ENCODE measurements at places on chromosomes 11 and 22.
A peak's percentile ranks its signal among the peaks of the same experiment; 100 is the strongest.

DNA sequence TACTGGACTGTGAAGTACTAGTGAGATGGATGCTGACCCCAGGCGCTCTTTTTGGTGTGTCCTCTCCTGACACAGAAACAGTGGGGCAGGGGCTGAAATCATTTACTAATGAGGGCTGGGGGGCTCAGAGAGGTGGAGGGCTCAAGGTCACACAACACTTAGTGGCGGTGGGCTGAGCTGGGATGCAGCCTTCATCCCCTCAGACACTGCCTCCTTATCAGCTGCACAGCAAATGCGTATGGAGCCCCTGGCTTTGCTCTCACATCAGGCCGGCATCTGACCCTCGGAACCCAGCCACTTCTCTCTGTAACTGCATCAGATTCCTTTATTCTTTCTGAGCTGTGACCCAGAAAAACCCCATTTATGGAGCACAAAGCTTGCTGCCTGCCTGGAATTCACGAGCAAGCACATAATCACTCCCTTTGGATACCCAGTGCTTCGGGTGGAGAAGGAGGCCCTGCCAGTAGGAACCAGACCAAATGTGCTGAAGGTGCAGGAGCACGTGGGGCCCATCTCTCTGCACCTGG lies 736.6 kb downstream of the TBC1D22A start:
- no peak for DNase-seq

DNA sequence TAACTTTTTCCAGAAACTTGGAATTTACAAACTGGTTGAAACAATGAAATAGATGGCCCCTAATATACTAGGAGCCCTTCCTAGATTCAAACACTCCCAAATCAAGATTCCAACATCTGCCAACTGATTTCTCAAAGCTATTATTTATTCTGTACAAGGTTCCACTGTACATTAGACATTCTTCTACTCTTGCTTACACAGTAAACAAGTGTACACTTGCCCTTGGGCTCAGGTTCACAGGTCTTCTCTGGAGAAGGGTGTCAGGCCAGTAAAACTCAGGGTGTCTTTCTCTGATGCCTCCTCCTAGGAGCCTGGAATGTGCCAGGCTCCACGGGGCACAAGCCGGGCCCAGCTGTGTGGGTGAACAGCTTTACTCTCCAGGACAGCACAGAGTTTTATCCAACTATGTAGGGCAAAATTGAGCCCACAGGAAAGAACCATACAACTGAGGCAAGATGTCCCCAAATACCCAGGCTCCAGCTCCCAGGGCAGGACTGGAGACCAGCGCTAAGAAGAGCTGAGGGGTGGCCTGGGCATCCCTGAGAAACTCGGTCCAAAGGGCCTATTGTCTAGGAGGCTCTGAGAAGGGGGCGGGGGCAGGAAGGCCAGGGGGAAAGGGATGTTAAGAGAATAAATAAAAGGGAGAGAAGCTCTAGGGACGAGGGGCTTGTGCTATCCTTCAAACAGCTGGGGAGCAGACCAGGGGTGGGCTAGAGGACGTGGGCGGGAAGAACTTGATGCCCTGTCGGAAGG lies 8.8 kb upstream of the MFRP start:
- no peak for DNase-seq

- DNase-seq: no peak
These were observed 14.2 kb upstream of the APOA1 start for GRCh38 chr11:116851626-116852025.

DNA sequence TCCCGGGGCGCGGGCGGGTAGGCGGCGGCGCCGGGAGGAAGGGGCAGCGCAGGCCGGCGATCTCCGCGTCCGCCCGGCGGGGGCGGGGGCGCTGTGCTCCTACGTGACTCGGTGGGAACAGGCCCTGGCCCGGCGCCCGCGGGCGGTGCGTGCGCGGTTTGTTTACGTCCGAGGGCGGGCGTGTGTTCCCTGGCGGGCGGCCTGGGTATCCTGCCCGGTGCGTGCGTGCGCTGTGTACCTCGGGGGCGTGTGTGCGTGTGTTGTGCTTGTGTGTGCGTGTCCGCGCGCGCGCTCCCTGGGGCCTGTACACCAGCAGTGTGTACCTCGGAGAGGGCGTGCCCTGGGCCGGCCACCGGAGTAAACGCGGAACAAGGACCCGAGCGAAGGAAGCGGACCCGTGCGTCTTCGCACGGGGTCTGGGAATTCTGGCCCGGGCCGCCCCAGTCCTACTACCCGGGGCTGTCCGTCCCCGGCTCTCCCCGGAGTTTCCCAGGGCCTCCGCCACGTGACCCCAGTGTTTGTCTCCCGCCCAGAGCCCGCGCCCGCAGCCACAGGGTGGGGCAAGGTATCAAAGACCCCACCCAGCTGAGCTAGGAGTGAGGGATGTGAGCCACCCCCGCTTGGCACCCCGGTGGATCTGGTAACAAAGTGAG lies 769 bp downstream of the MAFF start:
- peak; percentile 55 for DNase-seq

- no peak for DNase-seq
These were observed 68.2 kb upstream of the EED start for GRCh38 chr11:86176165-86176884.

GRCh38 chr22:49011379-49011768 lies 816.3 kb downstream of the BRD1 start:
- DNase-seq: no peak

DNA sequence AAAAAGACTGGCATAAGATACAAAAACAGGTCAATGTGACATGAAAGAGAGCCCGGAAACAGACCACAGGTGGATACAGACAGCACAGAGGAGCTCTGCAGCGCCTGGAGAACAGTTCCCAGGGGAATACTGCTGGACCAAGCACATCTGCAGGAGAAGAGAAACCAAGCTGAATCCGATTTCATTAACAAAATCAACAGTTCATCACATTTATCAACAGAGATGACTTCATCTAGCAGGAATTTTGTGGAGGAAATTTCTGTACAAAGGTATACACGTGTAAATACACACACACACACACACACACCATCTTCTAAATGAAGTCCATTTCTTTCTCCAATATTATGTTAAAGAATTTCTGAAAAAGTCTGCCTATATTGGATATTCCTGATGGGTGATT lies 17.1 kb downstream of the YPEL1 start:
- DNase-seq: peak; percentile 27

- no peak for DNase-seq
These were observed 155.2 kb downstream of the MAML2 start for GRCh38 chr11:96187822-96188221.

GRCh38 chr22:23119494-23120414 lies 22.0 kb downstream of the RSPH14 start:
- DNase-seq: no peak

- no peak for DNase-seq
These were observed 887.0 kb downstream of the KCNA4 start for GRCh38 chr11:29129844-29130243.

DNA sequence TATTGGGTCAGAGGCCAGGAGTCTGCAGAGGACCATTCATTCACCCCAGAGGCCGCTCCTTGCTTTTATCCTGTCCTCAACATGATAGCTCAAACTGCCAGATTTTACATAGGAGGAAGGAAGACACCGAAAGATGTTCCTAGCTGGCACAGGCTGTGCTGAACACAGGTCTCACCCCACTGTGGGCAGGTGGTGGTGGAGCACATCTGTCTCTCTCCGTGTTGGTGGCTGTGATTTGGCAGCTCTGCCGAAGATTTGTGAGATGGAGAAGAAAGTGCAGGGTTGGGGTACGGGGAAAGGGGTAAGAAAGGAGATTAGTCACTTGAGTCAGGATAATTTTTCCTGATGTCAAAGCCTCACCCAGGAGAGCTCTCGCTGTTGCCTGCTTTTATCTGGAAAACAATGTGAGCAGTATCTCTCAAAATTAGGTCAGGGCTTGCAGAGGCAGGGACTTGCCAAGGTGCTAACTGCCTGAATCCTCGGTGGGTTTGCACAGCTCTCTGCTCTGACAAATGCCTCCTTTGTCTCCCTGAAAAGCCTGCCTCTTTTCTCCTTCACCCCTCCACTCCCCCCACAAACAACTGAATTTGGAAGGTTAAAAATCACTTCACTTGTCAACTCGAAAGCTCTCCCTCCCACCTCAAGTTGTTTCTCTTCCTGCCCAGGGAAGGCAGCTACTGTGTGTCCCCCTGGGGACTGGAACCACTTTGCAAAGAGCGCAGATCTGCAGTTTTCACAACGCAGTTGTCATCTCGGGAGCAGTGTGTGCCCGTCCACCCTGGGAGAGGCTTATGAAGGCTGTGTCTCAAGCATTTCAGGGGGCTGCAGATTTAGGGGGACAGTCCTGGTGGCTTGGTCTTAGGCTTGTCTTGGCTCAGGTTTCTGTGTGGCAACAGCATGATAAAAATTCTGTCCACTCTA lies 299.7 kb downstream of the ST3GAL4 start:
- no peak for DNase-seq

- no peak for DNase-seq
These were observed 29.6 kb downstream of the ZBED4 start for GRCh38 chr22:49883294-49883640.

- no peak for DNase-seq
These were observed 122.4 kb upstream of the HSD17B12 start for GRCh38 chr11:43558146-43558545.

- DNase-seq: no peak
These were observed 13.7 kb downstream of the SULT4A1 start for GRCh38 chr22:43848366-43849171.

GRCh38 chr22:24855794-24856193 lies 49.8 kb downstream of the SGSM1 start:
- no peak for DNase-seq

DNA sequence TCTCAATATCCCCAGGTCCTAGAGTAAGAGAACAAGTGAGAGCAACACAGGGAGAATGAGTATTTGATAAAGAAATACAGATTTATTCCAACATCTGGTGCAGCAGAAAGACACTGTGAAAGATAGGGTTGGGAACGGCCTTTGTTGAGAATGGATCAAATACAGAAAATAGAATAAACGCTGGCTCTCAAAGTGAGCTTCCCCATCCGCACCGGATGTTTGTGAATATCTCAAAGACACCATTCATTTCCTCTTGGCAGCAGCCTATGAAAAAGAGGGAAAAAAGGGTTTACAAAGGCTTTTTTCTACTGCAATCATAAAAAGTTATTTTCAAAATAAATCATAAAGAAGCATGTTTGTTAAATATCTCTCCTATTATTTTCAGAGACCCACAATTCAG lies 279.3 kb downstream of the CASP12 start:
- DNase-seq: no peak

GRCh38 chr11:45171550-45171949 lies 25.1 kb downstream of the PRDM11 start:
- DNase-seq: no peak

- DNase-seq: no peak
These were observed 502.9 kb downstream of the BRD1 start for GRCh38 chr22:49324527-49325491.

GRCh38 chr11:120546312-120547205 lies 35.0 kb downstream of the GRIK4 start:
- no peak for DNase-seq

DNA sequence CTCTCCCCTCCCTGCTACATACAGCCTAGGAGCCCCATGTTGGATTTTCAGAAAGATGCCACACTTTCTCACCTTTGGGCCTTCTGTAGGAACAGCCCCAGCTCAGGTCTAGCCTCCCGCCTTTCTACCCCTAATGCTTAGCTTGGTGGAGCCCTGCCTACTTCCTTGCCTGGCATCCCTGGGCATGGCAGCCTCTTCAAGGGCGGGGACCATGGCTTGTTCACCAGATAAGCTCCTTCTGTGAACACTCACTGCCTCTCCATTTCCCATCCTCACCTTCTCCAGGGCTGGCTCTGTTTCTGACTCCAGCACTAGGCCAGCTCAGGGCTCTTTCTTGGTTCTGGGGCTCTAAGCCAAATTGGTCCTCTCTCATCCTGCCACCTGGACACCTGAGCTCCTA lies 1.4 kb downstream of the SEPTIN3 start:
- no peak for DNase-seq

DNA sequence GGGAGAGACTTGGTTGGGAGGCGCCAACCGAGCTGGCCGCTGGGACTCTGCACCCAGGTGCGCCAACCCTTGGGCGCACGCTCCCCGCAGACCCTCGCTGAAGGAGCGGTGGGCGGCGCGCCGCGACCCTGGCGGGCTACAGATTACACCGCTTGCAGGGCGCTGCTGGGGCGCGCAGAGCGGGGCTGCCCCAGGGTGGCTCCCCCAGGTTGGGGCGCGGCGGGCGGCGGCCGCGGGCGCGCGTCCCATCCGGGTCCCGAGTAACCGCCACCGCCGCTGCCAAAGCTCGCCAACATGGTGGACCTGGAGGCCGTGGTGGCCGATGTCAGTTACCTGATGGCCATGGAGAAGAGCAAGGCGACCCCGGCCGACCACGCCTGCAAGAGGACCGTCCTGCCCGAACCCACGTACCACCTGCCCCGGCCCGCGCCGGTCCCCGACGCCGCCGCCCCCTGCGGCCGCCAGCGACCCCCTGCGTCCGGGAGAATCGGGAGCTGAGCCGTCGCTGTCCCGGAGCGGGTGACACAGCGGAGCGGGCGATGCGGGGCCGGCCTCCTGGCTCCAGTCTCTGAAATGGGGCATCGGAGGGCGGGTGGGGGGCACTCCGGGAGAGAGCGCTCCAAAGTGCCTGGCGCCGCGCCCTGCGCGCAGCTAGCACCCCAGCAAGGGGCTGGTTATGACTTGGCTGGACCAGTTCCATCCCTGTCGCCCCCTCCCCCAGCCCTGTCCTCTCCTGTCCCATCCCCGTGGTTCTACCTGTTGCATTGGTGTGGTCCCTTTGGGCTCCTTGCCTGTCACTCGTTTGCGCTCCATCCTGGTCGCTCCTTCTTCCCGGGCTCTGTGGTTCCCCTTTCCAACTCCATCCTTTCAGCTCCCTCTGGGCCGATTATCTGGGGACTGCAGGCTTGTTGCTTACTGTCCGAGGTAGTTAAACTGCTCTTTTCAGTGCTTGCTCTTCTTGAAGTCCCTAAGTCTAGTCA lies 143.3 kb upstream of the GRK3 start:
- DNase-seq: peak; percentile 21

- no peak for DNase-seq
These were observed 19.9 kb downstream of the EMID1 start for GRCh38 chr22:29225422-29226090.

DNA sequence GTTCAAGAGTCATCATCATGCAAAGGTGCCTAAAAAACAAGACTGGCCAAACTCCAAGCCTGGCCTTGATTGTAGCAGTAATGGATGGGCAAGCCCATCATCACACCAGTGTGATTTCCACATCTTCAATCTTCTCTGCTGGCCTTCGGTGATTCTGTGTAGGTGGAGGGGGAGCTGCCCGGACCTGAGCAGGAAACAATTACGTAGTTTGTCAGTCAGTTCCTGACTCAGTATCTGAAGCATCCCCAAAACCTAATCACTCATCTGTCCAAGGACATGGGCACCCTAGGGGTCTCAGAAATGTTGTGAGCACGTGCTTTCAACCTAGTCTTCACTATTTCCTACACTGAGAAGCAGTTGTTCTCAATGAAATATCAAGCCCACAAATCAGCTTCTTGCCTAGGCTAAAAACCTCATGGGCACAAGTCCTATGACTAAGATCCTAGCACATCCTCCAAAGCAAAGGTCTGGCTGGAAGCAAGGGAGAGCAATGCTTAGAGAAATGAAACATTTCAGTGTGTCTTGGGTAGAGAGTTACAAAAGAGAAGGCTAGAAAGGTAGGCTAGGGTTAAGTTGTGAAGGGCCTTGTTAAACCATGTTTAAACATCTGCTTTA lies 24.6 kb downstream of the ATG16L2 start:
- no peak for DNase-seq

All from NCI-H2171 (cell line).